Hindlimb muscle (tissue), 1 donor: ENCODE measurements at places on chromosomes 11 and 22. TPM values are rescaled to one million over a fixed set of nuclear protein-coding genes. Genes with fewer than 3 reads are reported as not detected.

- DNase-seq = no peak
Measured at GRCh38 chr11:14775897-14776296, 116.1 kb downstream of the CYP2R1 start.

DNA sequence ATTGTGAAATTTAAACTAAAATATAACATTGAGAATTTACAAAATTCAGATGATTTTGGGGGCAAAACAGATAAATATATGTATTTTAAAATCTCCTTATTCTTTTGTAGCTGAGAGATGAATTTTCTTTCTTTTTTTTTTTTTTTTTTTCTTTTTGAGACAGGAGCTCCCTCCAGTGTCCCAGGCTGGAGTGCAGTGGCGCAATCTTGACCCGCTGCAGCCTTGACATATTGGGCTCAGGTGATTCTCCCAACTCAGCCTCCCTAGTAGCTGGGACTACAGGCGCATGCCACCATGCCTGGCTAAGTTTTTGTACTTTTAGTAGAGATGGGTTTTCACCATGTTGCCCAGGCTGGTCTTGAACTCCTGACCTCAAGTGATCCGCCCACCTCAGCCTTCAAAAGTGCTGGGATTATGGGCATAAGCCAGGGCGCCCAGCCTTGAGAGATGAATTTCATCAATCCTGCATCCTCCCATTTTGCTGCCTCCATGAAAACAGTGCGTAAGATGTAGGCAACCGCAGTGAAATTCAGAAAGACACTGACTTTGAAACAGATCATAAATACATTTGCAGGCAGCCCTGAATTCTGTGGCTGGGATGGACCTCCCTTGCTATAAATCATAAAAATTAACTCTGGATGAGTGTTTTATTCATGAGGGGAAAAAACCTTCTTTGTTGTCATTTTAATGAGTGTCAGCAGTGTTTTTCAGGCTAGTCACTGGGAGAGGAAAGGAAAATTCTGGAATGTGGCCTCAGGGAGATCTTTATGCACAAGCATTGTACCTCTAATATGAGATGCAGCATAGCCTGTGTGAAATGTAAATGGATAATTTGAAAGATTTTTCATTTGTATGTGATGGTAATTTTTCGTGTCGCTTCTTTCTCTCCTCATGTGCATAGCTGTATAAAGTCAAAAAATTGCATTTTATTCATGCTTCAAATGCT lies 14.4 kb downstream of the ELMOD1 start:
- DNase-seq = no peak

- no peak for DNase-seq
Measured at GRCh38 chr11:1936072-1936780, 10.9 kb upstream of the MRPL23 start.

DNA sequence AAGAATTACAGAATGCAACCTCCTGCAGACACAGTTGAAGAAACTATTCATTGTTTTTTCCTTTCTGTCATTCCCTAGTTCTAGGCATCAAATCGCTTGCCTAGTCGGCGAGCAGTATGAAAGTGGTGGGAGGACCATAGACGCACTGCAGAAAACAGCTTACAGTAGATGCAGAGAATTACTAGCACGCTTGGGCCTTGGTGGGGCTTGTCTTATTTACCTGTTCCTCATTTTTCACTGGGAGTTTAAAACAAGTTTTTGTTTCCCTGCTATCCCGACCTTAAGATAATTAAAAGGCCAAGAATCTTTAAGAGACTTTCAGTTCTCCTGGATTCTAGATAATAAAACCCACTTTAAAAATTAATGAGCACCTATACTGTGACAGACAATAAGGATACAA lies 713 bp upstream of the ARL14EP start:
- DNase-seq = no peak

- DNase-seq = no peak
Measured at GRCh38 chr11:66868726-66869566, 12.1 kb downstream of the LRFN4 start.

The POU2AF1 gene
- 0.19 TPM for polyA plus RNA-seq

The ABCC8 gene
- polyA plus RNA-seq = 3.5 TPM

The BLID gene
- polyA plus RNA-seq = not detected

The OR6T1 gene
- not detected for polyA plus RNA-seq
